Brain microvascular endothelial cell (primary cell): ENCODE measurements at places on chromosomes 1 and 21.

GRCh38 chr1:20076710-20077461 is 6.9 kb downstream of the PLA2G5 start:
- no peak for DNase-seq

GRCh38 chr1:14757286-14757625 is 158.8 kb downstream of the KAZN start:
- no peak for DNase-seq

DNA sequence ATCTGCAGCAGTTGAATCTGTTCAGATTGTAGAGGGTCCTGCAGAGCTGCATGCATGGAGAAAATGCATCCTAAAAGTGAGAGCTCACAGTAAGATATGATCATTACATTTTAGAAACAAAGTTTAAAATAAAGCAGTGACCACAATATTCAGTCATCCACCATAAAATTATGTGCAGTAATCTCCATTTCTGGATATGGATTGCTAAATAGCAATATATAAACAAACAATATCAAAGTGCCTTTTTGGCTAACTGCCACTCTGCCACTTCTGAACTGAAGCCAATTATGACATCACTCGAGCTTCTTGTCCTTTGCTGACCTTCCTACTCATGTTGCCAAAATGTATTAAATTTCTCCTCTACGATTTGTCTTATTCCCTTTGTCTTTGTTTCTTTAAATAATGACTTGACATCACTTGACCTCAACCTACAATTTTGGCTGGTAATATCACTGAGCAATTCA is 262.0 kb upstream of the CXADR start:
- peak; percentile 24 for DNase-seq

DNA sequence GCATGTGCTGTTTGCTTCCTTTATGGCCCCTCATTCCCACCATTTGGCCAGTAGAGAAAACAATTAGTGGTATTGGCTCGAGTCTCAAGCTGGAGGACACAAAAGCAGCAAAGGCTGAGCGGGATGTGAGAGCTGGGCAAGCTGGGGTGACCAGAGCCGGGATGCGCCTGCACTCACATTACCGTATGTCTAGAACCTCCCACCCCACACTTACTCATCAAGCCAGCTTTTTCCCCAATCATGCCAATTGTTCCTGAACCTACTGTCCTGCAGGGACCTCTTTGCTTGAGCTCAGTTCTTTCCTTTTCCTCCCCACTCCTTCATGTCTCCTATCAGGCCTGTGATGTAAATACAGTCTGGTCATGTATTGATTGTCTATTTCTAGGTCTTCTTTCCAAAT is 45.9 kb downstream of the KIRREL1 start:
- DNase-seq: peak; percentile 26

- no peak for DNase-seq
Observed at GRCh38 chr1:5430911-5431697, 561.1 kb downstream of the NPHP4 start.
